GM03348 (cell line): ENCODE measurements at places on chromosomes 11 and 22.
A peak's percentile ranks its signal among the peaks of the same experiment; 100 is the strongest.

DNA sequence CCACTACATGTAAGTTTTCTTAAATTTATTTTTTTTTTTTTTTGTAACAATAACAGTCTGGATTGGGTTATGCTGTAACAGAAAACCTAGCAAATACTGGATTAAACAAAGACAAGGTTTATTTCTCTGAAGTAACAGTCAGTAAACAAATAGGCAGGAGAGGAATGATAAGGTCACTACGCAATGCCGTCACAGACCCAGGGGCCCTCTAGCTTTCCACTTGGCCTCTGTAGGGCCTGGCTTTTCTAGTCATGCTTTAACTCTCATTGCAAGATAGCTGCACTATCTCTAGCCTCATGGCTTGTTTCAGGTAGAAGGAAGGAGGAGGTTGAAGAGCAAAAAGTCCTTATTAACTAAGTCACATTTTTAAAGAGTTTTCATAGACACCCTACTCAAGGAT lies 6.5 kb downstream of the OR10A6 start:
- no peak for DNase-seq

- DNase-seq, result peak; percentile 62
Measured at GRCh38 chr11:27028561-27028965, 12.1 kb upstream of the BBOX1 start.

GRCh38 chr11:117426297-117426685 lies 98.6 kb downstream of the CEP164 start:
- DNase-seq, result peak; percentile 90

- no peak for DNase-seq
Measured at GRCh38 chr11:79406376-79406775, 34.5 kb downstream of the TENM4 start.

GRCh38 chr11:78916759-78917158 lies 342.1 kb upstream of the NARS2 start:
- no peak for DNase-seq

GRCh38 chr11:121249039-121249663 lies 43.4 kb upstream of the SC5D start:
- DNase-seq, result peak; percentile 70

GRCh38 chr11:76849376-76849775 lies 11.3 kb upstream of the ACER3 start:
- no peak for DNase-seq

DNA sequence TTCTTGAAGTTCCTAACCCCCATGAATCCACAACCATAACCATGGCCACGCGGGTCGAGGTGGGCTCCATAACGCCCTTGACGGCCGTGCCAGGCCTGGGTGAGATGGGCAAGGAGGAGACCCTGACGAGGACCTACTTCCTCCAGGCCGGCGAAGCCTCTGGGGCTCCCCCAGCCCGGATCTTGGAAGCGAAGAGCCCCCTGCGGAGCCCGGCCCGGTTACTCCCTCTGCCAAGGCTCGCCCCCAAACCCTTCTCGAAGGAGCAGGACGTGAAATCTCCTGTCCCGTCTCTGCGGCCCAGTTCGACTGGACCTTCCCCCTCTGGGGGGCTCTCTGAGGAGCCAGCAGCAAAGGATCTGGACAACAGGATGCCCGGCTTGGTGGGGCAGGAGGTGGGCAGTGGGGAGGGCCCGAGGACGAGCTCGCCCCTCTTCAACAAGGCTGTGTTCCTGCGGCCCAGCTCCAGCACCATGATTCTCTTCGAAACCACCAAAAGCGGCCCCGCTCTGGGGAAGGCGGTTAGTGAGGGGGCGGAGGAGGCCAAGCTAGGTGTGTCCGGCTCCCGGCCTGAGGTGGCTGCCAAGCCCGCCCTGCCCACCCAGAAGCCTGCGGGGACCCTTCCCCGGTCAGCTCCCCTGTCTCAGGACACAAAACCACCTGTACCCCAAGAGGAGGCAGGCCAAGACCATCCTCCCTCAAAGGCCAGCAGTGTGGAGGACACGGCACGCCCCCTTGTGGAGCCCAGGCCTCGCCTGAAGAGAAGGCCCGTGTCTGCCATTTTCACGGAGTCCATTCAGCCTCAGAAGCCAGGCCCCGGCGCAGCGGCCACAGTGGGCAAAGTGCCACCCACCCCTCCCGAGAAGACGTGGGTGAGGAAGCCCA lies 75.7 kb downstream of the KIAA1671 start:
- DNase-seq, result peak; percentile 36

GRCh38 chr11:69003866-69004367 lies 9.1 kb downstream of the MRGPRF start:
- no peak for DNase-seq

- DNase-seq, result no peak
Measured at GRCh38 chr11:2223153-2223794, 47.1 kb downstream of the ASCL2 start.

- no peak for DNase-seq
Measured at GRCh38 chr22:30928401-30928800, 40.2 kb downstream of the MORC2 start.

- DNase-seq, result no peak
Measured at GRCh38 chr11:93993747-93994146, 27.4 kb upstream of the HEPHL1 start.

- DNase-seq, result no peak
Measured at GRCh38 chr11:117941976-117942654, 12.9 kb upstream of the TMPRSS13 start.

DNA sequence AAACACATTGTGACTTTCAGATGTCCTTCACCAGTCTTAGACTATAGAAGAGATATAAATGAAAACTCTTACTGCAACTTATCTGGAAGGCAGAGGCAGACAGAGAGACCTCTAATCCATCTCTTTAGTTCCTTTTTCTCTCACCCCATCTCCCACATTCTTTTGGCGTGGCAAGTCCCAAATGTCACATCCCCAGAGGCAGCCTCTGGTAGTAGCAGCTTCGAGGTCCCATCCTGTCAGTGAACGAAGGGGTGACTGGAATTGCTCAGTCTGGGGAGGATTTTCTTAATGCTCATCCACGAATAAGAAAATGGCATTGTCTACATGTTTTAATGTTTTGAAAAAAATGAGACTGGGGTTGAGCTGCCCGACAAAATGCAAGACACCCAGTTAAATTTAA lies 201.4 kb downstream of the GRIA4 start:
- no peak for DNase-seq

DNA sequence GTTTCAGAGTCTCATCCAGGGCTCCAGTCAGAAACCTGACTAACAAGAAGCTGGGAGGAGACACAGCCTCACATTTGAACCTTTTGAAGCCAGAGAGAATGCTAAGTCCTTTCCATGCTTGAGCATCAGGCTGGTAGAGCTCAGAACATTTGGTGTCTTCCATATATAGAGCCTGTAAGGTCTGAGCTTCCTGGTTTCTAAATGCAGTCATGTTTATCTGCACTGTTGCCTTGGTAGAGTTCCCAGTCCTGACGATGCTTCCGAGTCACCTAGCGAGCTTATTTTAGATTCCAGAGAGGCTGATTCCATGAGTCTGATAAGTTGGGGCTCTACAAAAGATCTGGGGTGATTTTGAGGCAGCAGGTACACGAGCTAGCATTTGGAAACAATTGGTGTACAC lies 68.4 kb upstream of the SORL1 start:
- no peak for DNase-seq

DNA sequence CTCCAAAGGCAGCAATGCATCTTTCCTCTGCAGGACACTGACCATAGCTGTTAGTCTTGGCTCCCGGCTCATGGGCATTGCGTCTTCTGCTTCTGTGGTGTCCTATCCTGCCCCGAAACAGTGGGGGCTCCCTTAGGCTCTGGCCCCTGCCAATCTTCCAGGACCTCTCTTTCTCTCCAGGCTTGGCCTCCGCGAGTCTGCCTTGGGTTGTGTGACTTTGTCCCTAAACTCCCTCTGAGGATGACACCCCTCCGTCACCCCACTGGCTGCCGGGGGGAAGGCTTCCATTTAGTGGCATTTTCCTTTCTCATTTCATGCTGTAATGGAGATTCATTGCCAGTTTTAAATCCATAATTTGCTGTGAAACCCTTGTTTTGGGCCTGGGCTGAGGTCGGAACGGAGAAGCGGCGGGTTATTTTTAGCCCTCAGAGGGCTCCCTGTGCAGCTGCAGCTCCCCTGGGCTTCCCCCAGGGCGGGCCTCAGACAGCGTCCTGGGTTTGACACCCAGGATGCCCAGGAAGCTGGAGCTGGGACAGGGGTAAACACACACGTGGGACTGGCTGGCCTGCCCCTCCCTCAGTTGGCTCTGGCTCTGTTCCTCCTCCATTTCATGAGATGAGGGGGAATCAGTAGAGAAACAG lies 156.1 kb downstream of the ST3GAL4 start:
- no peak for DNase-seq

DNA sequence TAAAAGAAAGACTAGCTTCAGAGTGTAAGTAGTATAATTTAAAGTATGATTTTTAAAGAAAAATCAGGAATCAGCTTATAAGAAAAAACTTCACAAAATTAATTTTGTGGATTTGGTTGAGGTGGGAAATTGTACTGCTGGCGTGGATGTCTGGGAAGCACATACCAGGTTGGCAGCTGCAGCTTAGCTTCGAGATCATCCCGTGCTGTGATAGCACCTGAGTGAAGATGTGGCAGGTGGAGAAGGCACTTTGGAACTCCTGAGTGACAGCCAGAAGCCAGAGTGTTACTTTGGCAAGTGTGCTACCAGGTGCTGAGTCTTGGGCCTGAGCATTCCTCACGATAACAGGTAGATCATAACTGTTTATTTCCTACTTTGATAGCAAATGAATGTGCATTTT lies 17.7 kb downstream of the ZC3H12C start:
- no peak for DNase-seq

DNA sequence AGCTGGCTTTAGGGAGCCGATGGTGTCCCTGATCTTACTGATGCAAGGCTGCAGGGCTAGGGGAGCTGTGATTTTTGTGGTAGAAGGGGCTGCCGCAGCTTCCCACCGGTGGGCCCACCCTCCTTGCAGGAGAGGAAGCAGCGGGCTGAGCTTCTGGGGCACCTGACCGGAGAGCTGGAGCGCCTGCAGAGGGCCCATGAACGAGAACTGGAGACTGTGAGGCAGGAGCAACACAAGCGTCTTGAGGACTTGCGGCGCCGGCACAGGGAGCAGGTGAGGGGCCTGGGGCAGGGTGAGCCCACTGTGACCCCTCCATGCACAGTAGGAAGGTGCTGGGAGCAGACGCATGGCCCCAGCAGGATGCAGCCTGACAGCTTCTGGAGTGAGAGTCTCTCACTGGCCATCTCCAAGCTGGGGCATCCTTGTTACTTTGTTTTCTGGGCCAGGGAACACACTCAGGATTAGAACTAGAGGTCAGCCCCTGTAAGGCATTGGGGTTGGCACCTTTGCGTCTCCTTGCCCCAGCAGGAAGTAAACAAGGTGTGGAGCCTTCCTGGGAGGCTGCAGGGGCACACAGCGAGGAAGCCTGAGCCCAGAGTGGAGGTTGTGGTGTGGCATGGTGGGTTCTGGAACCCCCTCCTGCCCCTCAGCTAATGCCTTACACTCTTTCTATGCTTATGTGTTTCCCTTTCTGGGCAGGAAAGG lies 66.7 kb downstream of the CEP164 start:
- DNase-seq, result no peak

GRCh38 chr11:128867277-128867676 lies at the start of gene KCNJ1:
Gene KCNJ1, minus strand, starts transcription at chr11:128867296. Its CDS starts 27,053 bp downstream, at chr11:128840243.
- no peak for DNase-seq

GRCh38 chr11:33125611-33126010 lies 35.7 kb downstream of the CSTF3 start:
- no peak for DNase-seq

DNA sequence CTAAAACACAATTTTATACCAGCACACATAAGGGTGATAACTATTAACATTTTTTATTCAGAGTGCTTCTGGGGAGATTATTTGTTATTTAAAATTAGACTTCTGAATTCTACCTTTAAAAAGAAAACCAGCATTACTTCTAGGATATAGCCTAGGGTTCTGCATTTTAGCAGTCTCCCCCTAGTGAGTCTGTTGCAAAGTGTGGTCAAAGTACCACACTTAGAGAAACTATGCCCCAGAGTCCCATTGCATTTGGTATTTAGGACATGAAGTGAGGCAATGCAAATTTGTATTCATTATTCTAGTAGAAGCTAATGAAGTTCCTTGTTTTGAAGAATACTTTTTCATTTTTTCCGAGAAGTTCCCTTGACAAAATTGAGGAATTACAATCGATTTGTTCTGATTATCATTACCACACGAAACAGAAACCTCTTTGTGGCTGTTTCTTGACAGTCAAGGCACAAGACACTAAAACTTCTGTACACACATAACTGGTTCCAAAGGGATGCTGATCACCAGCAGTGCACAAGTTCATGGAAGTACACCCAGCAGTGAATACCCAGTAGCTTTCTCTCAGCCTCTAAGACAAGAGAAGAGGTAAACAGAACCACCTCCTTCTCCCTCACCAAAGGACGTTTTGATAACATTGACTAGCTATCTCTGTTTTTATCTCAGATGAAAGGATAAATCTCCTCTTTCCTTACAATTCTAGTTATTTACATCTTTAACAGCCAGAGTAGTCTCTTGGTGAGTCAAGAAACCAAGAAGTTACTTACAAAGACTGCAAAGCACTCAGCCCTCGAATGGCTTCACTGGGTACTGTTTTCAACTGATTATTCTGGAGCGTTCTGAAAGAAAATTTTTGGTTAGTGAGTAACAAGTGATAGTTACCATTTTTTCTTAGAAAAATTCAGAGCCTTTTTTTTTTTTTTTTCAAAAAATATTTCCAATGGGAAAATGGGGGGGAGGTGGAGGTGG lies 27.6 kb upstream of the CCDC34 start:
- DNase-seq, result peak; percentile 35

DNA sequence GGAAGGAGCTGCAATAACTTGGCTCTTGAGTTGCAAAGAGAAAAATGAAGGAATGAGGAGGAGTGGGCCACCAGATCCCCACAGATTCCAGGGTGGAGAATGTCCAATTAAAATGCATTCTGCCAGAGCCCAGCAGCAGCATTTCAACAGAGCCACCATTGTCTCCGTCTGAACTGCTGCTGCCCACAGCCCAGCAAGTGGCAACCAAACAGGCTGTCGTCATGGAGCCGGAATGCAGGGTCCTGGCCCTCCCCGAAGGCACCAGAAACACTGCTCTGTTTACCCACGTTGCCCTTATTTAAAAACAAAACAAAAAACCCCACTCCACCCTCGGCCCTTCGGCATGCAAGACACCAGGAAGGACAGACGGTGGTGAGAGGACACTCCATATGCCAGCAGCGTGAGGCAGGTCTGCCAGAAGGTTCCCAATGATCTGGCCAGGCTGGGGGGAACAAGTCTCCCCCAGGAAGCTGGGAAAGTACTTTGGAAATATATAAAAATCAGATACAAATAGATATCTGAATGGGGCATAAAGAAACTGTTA lies 32.5 kb downstream of the PLEKHA7 start:
- peak; percentile 22 for DNase-seq
